Activated CD4-positive, alpha-beta T cell treated with anti-CD3 and anti-CD28 coated beads for 48 hours (primary cell): ENCODE measurements at places on chromosomes 13 and 19.
A peak's percentile ranks its signal among the peaks of the same experiment; 100 is the strongest.

- DNase-seq: no peak
These were observed 254.1 kb upstream of the SOX21 start for GRCh38 chr13:94966422-94966955.

- DNase-seq: no peak
These were observed 21.8 kb upstream of the PLAUR start for GRCh38 chr19:43691755-43692154.

DNA sequence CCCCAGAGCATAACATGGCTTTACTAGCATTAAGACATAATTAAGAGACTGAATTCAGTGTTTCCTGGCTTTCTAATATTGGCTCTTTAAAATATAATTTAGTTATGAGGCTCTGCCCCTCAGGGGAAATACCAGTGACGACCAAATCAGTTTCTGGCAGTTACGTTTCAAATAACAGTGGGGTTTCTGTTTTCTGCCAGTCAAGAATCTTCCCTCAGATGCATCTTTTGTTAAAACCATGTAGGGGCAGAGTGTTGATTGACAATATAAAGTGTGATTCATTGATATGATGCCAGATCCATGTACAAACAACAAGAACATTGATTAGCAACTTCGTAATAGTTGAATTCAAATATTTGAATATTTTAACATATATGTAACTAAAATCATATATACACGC lies 1169.7 kb downstream of the DIAPH3 start:
- no peak for DNase-seq

DNA sequence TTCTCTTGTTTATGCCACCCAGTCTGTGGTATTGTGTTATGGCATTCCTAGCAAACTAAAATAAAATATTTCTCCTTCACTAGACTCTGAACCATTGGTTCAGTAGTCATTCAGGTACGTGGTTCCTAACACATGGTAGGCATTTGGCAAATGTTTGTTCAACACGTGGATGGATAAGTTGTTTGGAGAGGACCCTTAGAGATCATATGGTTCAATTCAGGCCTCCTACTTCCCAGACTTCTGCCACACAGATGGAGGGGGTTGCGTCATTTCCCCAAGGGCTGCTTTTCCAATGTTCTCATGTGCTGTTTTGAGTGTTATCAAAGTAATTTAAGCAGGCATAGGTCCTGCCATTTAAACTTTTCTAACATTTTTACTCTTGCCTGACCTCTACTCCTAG lies 6.7 kb downstream of the CXCL17 start:
- no peak for DNase-seq

- no peak for DNase-seq
These were observed 45.3 kb downstream of the UFM1 start for GRCh38 chr13:38394777-38395496.

DNA sequence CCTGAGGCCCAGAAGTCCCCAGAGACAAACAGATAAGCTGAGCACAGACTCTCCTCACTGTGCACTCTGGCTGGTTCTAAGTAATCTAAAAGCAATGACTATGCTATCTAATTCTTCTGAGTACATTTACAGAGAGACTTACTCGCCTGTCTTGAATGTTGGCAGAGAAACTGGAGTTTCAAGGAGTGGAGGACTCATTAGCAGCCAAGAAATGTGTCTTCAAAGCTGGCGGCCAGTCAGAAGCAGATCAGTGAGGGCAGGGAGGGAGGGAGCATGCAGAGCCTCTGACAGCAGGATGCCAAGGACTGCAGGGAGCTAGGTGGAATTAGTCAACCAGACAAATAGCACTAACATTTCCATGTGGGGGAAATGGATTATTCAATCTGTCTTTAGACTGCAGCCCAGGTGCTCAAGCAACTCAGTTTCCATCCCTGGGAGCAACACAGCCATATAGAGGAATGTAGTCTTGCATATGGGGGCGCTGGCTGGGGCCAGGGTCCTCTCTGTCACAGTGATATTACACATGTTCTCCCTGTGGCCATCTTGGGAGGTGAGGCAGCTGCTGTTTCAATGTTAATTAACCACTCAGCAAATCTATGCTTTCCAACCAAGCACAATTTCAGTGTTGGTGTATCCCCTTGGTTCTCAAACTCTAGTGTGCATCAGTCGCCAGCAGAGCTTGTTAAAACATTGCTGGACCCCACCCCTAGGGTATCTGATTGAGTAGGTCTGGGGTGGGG lies 97.9 kb downstream of the CCNA1 start:
- no peak for DNase-seq

GRCh38 chr13:45811891-45812694 lies 39.5 kb downstream of the SIAH3 start:
- DNase-seq: no peak

DNA sequence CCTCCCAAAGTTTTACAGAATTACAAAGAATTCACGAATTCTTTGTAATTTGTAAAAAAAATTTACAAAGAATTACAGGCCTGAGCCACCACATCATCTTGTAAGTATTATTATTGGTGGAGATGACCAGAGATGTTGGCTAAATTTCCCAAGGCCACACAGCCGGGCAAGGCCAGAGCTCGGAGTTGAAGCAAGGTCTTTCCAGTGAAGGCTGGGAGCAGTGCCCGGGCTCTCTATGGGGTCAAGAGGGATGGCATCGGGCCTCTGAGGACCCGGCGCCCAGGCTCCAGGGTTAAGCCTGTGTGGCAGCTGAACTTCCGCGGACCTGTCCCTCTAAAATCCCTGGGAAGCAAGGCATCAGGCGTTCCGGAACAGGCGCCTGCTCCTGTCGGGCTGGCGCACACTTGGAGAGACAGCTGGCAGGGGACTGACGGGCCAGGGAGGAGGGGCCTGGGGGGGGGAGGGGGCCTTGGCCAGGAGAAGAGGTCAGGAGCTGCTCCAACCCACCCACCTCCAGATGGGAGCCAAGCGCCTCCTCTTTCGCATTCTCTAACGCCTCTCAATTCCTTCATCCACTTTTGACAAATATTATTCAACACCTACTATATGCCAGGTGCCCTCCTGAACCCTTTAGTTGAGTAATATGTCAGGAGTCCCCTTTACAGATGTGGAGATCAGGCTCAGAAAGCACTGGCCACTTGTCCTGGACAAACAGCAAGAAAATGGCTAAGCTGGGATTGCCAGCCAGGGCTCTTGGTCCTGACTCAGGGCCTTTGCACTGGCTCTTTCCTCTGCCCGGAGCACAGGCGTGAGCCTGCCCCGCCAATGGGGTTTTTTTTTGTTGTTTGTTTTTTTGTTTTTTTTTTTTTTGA lies 36.8 kb upstream of the SEMA6B start:
- DNase-seq: no peak

DNA sequence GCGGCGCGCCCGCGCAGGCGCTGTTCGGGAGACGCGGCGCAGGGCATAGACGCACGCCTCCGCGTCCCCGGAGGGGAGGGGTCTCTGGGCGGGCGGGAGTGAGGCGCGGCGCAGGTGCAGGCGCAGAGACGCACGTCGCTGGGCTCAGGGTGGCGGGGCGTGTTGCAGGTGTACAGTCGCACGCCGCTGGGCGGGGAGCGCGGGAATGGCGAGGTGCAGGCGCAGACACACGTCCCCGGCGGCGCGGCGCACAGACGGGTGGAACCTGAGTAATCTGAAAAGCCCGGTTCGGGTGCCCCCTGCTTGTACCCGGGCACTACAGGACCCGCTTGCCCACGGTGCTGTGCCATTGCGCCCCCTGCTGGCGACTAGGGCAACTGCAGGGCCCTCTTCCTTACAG lies 44.7 kb downstream of the PLPP2 start:
- peak; percentile 15 for DNase-seq

- peak; percentile 40 for DNase-seq
These were observed 4.8 kb upstream of the LAMP1 start for GRCh38 chr13:113292021-113292862.
